Neural progenitor cell (in vitro differentiated cells): ENCODE measurements at places on chromosomes 7 and 10. TPM values are rescaled to one million over a fixed set of nuclear protein-coding genes. Genes with fewer than 3 reads are reported as not detected.
A peak's percentile ranks its signal among the peaks of the same experiment; 100 is the strongest.

The TMEM176A gene
- 0.62 TPM in 1 of 2 replicates, not detected in the other for total RNA-seq

DNA sequence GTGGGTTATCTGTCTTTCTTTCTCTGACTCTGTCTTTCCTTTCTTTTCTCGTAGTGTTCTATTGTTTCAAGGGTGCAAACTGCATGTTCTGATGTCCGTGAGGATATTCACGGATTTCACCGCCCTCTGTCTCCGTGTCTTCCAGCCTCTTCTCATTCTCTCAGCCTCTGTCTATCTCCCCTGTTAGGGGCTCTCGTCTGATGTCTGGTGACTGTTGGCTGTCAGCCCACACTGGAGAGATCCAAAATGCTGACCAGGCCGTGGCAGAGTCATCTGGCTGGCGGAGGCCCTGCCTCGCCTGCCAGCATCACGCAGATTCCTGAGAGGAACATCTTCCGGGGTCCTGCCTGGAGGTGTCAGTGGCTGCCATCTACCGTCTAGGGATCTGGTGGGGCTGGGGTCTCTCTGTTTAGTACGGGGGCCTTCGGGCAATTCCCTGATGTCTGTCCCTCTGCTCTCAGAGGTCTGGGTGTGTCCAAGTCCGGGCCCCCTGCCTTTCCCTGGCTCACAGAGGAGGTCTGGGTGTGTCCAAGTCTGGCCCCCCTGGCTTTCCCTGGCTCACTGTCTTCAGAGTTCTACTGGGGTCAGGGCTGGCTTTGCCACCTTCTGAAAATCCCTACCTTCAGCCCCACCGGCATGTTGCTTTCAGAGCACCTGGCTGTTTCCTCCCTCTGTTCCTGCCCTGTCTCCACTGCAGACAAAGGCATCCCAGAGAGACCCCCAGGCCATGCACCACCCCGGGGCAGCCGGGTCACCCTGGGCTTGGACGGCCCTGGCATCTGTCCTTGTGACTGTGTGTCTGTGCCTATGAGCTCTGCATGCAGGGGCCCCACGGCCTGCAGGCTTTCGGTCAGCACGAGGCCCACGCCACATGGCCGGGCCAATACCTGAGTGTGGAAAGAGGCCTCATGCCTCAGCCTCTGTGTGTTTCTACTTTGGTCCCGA lies 14.0 kb upstream of the SCART1 start:
- DNase-seq = no peak

The CALHM1 gene
- 0.06 TPM in 1 of 2 replicates, not detected in the other for total RNA-seq

GRCh38 chr7:150612925-150613324 lies 19.3 kb downstream of the GIMAP6 start:
- no peak for DNase-seq

DNA sequence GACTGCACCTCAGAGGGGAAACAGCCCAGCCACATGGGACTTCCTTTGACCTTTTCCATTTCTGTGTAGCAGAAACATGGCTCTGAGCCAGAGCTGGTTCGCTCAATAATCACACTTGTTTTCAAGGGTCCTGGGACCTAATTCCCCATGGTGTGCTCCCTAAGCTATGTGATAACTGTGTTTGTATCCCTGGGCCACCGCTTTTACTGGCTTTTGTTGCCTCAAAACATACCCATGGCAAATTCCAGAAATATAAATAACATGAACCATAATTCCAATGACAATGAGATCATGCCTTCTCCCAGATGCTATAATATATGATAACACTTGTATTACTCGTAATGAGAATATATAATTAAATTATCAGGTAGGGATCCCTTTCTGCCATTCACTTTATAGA lies 196.4 kb downstream of the GFRA1 start:
- DNase-seq = no peak

GRCh38 chr7:139583826-139584553 lies 60.5 kb downstream of the CLEC2L start:
- DNase-seq = no peak

- DNase-seq = peak; percentile 68
These were observed 62.7 kb upstream of the FZD1 start for GRCh38 chr7:91201442-91202113.

DNA sequence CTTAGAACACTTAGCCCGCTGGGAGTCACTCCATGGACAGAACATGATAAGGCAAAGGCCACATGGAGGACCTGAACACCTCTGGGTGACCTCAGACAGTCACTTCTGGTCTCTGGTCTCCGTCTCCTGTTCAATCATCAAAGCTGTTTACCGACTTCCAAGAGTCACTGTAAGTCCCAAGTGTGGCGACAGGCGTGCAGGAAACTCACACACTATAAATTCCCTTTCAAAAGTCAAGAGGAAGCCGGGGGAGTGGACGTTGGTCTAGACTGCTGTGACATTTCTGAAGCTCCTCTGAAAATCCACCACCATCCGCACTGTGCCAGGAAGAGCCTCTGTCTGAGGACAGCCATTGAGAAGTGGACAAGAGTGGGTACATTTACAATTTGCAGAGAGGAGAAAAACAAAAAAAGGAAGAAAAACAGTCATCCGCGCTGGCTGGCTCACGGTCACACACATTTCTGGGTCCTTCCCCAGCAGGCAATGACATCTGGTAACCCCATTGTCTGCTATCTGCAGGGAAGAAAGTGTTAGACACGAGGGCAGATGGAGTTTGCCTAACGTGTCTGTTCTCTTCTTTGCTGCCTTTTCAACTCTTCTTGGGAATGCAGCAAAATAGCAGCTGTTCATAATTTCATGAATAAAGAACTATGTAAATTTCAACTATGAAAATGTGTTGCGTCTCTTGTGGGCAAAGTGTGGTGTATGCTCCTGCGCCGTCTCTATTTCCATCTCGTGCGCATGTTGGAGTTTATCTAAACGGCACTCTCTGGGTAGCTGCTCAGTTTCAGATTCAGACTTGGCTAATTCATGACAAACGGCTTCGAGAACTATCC lies 32.9 kb upstream of the CUX1 start:
- no peak for DNase-seq
